ENCODE measurements at places on chromosomes 2 and 18.

DNA sequence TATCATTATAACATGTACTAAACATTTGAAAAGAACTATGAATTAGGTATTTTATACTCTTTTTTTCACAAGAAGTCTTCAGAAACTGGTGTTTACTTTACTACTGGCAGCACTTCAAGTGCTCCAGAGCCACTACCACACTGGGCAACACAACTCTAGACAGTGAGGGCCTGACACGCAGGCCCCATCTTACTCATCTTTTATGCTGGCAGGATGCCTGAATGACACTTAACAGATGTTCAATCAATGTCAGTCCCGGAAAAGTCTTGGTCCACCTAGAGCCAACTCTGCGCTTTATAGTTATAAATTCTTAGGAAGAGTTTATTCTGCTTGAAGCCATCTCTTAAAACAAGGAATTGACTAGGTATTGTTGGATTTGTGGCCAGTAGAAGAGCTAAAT, 8.7 kb upstream of the WIPF1 start:
- DNase-seq, result no peak

DNA sequence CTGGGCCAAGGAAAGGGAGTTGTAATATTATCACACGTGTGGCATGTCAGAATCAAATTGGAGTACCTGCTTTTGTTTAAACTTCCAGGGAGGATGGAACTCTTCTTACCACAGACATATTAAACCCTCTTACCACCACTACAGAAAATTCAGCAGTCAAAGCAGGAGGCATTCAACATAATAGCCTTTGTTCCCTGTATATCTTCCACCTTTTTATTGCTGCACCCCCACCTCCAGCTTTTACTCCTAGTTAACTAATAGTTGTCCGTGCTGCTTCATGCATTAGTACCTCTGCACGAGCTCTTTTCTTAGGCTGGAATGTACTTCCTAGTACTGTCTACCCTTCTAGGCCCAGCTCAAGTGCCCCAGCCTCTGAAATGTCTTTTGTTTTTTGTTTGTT, 14.9 kb upstream of the NR4A2 start:
- DNase-seq, result no peak

GRCh38 chr2:25062511-25062917, 20.6 kb downstream of the EFR3B start:
- no peak for DNase-seq

GRCh38 chr2:104233591-104233990, 620.3 kb upstream of the POU3F3 start:
- no peak for DNase-seq

DNA sequence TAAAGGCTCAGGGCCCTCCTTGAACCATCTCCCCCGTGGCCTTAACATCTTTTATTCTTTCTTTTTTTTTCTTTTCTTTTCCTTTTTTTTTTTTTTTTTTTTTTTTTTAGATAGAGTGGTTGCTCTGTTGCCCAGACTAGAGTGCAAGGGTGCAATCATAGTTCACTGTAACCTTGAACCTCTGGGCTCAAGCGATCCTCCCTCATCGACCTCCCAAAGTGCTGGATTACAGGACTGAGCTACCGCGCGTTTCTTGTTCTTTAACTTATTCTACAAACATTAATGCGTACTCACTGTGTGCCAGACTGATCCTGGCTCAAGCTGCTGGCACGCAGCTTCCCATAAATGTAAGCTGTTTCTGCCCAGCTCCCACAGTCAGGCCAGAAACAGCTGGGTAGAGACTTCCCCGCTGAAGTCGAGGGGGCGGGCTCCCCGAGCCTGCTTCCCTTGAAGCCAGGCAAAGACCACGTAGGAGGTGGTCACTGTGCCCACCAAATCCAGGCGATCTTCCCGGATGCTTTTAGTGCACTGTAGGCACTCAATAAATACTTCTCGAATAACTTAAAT, 29.2 kb upstream of the ATP6V1B1 start:
- no peak for DNase-seq

- no peak for DNase-seq
Measured at GRCh38 chr2:9883897-9884296, 40.6 kb downstream of the TAF1B start.

DNA sequence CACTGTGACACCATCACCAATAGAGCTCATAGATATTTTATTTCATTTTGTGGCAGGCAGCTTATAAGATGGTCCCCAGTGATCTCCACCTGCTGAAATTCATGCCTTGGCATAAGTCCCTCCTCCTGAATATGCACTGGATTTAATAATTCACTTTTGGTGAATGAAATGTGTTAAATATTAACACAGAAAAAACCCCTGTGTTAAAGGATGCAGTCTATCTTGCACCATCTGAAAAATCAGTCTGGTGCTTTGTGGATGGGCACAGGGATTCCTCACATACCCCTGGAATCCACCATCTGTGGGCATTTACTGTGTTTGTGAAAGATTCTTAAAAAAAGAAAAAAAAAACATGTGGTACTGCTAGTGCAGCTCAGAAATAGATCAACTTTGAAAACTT, 26.1 kb upstream of the WIPF1 start:
- no peak for DNase-seq

DNA sequence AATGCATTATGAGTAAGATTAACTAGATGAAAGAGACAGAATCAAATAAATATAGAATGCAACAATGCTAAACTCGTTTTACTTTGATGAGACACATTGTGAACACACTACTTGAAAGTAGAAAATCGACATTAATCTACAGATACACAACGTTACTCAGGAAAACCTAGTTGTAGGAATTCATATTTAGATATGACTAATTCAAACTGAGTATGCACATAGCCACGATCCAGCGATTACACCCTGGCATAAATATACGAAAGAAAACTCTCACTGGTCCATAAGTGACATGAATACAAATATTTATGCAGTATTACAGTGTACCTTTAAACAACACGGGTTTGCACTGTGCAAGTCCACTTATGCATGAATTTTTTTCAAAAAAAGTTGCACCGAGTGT, 485.6 kb downstream of the TMX3 start:
- no peak for DNase-seq

DNA sequence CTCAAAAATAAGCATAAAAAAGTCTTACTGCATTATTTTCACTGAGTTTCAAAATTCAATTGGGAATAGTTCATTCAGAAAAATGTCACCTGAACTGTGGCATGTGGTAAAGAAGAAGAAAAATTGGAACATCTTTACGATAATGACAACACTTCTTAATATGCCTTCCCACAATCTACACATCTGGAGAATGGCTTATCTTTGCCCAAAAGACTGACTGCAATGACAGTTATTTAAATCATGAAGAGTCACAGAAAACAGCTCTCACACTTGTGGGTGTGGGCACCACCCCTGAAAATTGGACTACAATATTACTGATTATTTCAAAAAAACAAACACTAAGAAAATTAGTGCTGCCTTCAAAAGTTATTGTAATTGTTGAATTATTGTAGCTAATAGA, 152.3 kb downstream of the USP34 start:
- DNase-seq, result no peak

GRCh38 chr2:139033300-139033699, 253.1 kb upstream of the NXPH2 start:
- DNase-seq, result no peak

DNA sequence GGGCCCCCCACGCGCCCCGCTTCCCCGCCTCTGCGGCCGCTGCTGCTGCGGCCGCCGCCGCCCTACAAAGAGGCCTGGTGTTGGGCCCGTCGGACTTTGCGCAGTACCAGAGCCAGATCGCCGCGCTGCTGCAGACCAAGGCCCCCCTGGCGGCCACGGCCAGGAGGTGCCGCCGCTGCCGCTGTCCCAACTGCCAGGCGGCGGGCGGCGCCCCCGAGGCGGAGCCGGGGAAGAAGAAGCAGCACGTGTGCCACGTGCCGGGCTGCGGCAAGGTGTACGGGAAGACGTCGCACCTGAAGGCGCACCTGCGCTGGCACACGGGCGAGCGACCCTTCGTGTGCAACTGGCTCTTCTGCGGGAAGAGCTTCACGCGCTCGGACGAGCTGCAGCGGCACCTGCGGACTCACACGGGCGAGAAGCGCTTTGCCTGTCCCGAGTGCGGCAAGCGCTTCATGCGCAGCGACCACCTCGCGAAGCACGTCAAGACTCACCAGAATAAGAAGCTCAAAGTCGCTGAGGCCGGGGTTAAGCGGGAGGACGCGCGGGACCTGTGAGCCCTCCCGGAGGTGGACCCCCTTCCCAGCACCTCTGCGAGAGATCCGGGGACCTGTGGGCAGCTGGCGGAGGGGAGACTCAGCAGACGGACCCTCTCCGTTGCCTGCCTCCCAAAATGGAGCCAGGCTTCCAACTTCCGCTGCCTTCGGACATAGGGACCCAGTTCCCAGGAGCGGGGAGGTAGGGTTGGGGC, 1.9 kb downstream of the SP5 start:
- no peak for DNase-seq

GRCh38 chr18:36706134-36706881, 122.5 kb downstream of the TPGS2 start:
- DNase-seq, result no peak

DNA sequence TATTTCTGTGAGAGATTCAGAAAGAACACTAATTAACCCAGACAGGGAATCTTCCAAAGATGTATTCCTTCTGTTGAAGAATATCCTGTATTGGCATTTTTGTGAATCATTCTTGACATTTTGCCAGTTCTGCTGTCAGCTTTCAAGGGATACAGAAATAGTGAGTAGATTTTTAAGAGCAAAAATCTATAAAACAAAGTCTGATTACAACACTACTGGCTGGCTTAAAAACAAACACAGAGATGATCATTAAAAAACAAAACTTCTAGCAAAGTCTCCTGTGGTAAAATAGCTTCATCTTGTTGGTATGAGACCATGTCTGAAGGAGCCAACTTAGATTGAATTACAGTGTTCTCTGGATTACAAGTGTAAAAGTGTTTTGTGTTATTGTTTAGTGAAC, 866.3 kb upstream of the KLHL29 start:
- DNase-seq, result no peak

DNA sequence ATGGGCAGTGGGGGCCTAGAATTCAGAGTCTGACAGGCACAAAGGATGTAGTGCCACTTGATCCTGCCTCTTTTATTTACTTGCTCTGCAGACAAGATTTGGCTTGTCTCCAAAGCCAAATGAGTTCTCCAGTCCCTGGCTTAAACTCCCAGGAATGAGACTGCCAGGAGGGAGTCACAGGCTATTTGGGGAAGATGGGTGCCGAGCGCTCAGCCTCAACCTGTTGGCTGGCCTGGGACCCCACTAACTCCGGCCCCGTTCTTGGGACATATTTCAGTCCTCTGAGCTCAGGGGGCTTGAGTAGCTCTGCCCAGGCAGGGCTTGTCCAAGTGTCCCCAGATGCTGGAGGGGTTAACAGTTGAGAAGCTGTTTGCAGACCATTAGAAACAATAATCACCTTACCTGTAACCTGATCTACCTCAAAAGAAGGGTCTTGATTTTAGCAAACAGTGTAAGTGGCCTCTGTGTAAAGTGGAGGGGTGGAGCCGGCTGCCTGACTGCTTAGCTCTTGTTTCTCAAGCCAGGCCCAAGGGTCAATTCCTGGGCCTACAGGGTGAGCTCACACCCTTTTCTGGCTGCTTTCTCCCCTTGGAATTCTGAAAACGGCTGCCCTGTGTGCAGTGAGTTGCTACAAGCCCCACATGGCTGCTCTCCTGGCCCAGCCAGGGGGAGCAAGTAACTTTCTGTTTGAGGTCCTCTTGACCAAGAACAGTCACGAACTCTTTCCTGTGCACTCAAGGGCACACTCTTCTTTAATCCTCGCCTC, 27.1 kb upstream of the FZD5 start:
- DNase-seq, result no peak

- peak; percentile 43 for DNase-seq
Measured at GRCh38 chr2:112884869-112885505, 26.0 kb upstream of the IL37 start.

DNA sequence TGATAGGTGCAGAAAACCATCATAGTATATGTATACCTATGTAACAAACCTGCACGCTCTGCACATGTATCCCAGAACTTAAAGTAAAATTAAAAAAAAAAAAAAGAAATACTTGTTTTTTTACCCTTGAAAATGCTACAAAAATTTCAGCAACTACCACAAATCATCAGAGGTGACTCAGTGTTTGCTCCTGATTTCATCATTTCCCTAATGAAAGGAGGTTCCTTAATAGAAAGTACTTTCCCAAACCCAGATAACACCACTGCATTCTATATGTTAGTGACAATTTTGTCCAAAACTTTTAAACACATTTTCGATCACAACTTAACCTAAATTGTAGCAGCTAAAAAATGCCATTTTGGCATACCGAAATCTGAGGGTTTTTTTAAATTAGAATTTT, 163.3 kb downstream of the SLC39A10 start:
- DNase-seq, result no peak

- DNase-seq, result no peak
Measured at GRCh38 chr2:74498500-74499266, 720 bp downstream of the LBX2 start.

DNA sequence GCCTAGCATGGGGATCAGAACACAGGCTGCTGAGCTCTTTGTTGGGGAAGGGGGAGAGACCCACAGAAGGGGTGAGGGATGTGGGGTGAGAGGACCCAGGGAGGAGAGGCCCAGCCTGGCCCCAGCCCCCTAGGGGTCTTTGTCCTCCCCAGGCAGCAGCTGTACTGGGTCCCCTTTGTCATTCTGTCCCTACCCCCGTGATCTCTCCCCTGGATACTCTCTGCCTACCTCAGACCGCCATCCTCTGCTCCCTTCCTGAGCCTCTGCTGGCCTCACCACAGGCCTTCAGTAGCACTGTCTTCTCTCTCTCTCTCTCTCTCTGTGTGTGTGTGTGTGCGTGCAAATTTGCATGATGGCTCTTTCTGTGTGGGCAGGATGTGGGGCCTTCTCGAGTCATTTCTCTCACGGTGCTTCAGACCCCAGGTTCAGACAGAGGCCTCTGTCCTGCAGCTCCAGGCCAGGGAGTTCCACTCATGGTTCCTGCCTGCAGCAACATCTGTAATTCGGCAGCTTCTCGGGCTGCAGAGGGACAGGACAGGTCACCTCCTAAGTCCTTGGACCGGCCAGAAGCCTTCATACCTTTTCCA, 1.4 kb downstream of the PSD4 start:
- peak; percentile 43 for DNase-seq

- DNase-seq, result no peak
Measured at GRCh38 chr2:212628586-212628985, 90.0 kb upstream of the ERBB4 start.

GRCh38 chr2:21772624-21773023, 648.9 kb downstream of the TDRD15 start:
- no peak for DNase-seq

DNA sequence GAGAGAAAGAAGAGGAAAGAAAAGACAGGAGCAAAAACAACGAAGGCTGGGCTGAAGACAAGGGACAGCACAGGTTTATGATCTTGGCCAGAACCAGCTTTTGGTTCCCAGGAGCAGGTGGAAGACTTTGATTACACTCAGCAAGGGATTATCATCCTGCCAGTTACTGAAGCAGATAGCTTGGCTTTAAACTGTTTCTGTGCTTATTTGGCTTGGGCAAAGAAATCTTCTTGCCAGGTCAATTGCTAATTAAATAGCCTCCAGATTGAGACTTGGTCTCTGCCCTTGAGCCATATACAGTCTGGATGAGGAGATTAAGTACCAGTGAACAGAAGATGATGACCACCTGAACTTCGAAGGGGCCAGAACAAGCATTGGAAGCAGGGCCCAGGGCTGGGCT, 22.3 kb upstream of the GRP start:
- no peak for DNase-seq

Measured in activated CD4-positive, CD25-positive, alpha-beta regulatory T cell treated with anti-CD3 and anti-CD28 coated beads, Interleukin-2, amount 50 U/mL, for 16 hours (primary cell).